CD4-positive, alpha-beta T cell treated with Interleukin-6 at 100 ng/mL for 8 hours (primary cell): ENCODE measurements at places on chromosomes 7 and 10.

DNA sequence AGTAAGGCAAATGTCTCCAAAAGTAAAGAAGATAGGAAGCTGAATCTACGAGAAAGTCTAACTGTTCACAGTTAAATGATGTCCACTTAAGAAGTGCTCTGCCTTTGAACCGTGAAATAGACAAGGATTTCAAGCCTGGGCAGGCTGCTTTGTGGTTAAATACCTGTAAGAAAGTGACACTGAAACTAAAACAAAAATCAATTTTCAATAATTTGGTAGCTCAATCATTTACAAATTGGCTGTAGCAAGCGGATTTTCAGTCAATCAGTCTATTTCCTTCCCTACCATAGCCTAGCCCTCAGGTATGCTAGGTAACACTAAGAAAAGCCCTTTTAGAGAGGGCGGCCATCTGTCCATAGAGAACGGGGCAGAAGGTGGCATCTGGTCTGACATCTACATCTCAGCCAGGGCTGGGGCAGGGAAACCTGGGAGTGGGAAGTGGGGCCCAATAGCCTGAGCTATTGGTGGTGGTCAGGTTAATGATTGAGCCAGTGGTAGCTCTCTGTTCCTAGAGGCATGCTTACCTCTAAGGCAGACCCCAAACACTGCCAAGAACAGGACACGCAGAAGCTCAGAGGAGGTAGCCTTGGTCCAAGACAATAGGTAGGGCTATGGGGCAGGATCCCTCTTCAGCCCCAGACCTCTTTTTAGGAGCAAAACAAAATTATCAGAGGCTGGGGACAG, 223.2 kb downstream of the CCSER2 start:
- DNase-seq: no peak

DNA sequence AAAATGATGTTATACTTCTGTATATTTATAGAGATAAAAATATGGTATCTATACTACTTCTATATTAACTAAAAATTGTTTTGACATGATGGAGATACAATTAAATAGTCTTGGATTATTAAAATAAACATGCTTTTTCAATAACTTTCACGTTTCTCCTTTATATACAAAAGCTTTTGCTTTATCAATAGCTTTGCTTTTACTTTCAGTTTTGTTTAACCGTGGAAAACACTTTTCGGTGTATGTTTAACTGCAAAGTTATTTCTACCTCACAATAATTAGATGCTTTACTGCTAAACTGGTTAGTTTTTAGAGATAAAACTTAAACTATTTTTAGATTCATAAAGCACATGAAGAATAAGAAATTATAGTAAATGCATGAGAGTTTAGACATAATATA, 432.1 kb upstream of the PCDH15 start:
- no peak for DNase-seq

DNA sequence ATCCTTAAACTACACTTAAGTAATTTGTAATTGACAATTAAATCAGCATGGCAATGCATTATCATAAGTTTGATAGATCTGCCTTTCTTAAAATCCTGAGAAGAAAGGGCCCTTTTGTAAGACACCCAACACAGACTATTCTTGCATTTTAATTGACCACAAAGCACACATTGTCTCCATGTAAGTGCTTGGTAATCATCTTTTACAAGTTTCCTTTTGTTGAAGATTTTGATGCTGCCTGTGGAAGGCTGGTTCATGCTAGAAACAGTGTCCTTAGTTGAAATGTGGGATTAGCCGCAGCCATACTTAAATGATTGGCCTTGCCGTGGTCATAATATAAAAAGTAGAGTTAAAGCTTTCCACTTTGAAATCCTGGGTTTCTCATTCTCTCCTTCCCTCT, 32.3 kb upstream of the CELF2 start:
- no peak for DNase-seq

GRCh38 chr10:71708301-71708703, 11.3 kb downstream of the C10orf105 start:
- DNase-seq: peak; percentile 60

GRCh38 chr10:128062881-128063563, 63.2 kb downstream of the MKI67 start:
- DNase-seq: peak; percentile 69

GRCh38 chr10:93469454-93469853, 12.7 kb downstream of the MYOF start:
- no peak for DNase-seq

DNA sequence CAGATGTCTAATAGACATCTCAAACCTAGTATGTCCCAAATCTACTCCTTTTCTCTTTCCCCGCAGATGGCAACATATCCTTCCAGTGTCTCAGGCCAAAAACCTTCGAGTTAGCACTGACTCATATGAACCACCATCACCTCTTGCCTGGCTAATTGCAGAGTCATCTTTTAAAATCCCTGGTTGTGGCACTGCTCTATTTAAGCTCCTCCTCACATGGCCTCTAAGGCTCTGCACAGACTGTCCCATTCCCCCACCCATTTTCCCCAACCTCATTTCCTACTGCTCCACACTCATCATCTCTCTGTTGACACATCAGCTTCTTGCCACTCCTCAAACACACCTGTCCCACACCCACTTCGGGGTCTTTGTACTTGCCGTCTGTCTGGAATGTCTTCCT, 16.8 kb upstream of the HBP1 start:
- no peak for DNase-seq

GRCh38 chr7:79608005-79608404, 154.5 kb upstream of the MAGI2 start:
- no peak for DNase-seq

GRCh38 chr10:65358565-65358964, 1567.3 kb upstream of the LRRTM3 start:
- DNase-seq: no peak

- DNase-seq: no peak
These were observed 2.3 kb upstream of the STK32C start for GRCh38 chr10:132309879-132310591.

GRCh38 chr7:143948733-143949132, 5.9 kb upstream of the OR2F1 start:
- no peak for DNase-seq

DNA sequence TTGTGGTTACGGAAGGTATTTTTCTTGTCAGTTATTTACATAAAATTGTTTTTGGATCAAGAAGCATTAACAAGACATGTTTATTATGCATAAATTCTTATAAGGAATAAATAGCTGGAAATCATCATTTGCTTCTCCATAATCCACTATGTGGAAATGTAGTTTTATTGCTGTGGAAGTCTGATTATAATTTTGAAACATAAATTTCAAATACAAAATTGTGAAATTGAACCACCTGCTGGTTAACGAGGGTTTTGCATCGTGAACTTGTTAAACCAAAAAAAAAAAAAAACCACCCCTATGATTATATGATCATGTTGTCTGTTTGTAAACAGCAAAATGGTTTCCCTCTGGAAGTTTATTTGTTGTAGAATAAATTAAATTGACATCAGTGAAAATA, 25.9 kb downstream of the ABRAXAS2 start:
- DNase-seq: no peak

DNA sequence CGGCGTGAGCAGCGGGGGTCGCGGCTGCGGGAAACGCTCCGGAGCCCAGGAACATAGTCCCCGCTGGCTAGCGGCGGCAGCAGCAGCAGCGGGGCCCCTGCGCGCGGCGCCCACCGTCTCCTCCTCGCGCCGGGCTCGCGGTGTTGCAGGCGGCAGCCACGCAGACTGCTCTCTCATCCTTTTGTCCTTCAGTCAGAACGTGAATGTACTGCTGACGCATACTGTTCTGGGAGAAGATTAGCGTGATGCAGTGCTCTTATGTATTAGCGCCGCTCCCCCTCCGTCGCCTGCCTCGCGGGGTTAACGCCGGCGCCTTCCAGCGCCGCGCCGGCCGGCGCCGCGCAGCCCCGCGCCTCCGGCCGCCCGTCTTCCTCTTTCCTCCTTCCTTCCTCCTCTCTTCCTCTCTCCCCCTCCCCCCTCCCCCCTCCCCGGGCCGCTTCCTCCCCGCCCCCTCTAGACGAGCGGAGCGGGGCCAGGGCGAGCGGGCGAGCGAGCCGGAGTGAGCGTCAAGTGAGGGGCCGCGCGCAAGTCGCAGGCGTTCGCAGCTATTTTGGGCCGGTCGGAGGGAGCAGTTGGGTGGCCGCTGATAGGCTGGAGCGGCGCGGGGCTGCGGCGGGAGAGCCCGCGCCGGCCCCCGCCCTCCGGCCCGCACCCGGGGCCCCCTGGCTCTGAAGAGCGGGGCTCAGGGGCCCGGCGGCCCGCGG, 816 bp upstream of the LRRC4 start:
- peak; percentile 22 for DNase-seq

GRCh38 chr7:155516466-155516865, 29.9 kb downstream of the CNPY1 start:
- DNase-seq: no peak

- DNase-seq: no peak
These were observed 751 bp upstream of the GTPBP10 start for GRCh38 chr7:90345595-90346335.

GRCh38 chr7:6512892-6513291, 38.4 kb downstream of the GRID2IP start:
- no peak for DNase-seq

DNA sequence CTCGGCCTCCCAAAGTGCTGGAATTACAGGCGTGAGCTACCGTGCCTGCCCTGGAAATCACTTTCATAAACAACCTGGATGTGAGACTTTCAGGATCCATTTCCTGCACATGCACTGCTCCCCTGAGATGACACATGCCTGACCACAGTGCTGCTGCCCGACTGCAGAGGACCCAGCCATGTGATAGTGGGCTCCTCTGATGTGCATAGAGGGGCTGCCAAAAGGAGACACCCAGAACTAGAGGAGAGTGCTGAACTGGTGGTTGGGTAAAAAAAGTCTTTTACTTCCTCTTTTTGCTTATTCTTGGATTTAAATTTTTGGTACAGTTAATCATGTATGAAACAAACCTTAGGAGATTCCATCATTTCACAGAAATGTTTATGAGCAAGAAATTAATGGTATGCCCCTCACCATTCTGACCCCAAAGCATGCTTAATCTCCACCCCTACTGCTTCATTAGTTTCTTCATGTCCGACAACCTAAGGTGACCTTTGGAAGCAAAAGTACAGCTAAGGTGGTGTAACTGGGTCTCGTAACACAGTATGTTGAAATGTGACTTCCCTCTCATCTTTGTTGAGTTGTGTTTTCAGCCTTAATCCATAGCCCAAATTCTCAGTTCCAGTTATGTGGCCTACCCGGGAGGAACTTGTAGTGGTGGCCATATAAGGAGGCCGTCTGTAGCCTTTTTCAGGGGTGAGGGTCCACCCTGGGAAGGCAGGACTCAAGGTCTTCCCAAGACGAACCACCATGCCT, 111.1 kb downstream of the RNF216 start:
- no peak for DNase-seq

- no peak for DNase-seq
These were observed 48.6 kb downstream of the NCAPG2 start for GRCh38 chr7:158655931-158656441.
